Suprapubic skin (tissue), 4 donors: ENCODE measurements at places on chromosomes 4 and X.

DNA sequence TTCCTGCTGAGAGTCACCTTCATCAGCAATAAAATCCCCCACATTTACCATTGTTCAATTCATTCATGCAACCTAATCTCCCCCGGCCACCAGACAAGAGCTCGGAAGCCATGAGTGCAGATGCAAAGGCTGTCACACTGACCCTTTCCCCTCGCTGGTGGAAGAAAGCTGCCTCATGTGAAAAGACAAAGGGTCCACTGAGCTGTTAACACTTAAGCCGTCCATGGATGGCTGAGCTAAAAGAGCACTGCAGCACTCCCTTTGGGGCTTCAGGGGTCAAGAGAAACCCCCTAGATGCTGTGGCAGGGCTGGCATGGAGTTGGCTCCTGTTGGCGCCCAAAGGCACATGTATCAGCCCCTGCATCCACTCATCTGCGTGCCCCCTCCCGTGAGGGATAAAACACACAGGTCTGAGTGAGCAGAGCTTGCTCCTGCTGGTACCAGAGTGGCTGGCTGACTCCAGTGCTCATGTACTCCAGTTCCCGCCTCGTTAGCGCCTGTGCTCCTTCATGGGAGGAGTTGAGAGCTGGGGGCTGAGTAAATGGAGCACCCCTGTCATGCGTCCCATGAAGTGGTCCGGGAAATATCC, 216.5 kb downstream of the PDHA2 start:
- no peak for DNase-seq

DNA sequence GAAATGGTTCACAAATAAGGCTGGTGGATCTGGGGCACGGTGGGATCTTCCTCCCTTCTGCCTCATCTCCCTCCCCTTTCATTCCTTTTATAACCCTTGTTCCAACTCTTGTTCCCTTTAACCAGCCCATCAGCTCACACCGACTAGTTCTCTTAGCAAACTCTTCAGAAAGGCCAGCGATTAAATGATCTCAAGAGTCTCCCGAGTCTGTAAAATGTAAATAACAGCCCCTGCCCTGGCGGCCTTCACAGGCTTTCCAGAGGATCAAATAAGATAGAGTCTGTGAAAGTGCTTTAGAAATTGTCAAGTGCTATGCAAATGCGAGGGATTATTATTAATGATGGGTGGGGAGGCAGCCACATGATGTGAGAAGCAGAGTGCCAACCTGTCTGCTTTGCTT, 27.1 kb downstream of the TSC22D3 start:
- DNase-seq: no peak

DNA sequence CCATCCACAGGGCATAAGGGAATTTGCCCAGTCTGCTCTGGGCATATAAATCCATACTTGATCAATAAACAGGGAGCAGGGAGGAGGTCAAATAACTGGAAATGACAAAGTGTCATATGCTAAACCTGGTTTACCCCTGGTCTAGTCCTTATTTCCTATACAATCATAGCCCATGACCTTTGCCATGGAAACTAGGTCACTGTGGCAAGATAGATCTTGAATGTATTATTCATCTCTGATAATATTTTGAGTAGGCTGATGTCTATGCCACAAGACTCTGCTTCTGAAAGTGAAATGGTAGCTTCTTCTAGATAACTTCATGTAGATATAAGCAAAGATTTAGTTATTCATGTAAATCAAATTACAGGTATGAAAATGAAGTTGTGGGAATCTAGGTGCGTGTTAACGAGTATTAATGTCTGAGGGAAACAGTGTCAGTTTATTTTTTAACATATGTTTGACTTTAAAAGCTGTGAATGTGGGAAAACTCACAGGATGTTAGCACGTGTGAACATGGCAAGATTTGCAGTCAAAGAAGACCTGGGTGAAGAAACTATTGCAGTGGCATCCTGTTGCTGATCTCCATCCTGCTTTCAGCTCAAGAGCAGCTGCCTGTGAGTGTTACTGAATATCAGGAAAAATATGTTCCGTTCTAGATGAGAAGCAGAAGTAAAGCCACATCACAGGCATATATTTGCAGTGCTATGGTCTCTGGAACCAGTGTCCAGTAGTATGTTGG, 81.8 kb upstream of the NDP start:
- DNase-seq: no peak

GRCh38 chr4:145589916-145590702, 29.1 kb upstream of the MMAA start:
- DNase-seq: no peak

GRCh38 chr4:150009533-150009932, 68.7 kb upstream of the DCLK2 start:
- no peak for DNase-seq

GRCh38 chrX:140503714-140504351, 1.0 kb downstream of the SOX3 start:
- DNase-seq: no peak

DNA sequence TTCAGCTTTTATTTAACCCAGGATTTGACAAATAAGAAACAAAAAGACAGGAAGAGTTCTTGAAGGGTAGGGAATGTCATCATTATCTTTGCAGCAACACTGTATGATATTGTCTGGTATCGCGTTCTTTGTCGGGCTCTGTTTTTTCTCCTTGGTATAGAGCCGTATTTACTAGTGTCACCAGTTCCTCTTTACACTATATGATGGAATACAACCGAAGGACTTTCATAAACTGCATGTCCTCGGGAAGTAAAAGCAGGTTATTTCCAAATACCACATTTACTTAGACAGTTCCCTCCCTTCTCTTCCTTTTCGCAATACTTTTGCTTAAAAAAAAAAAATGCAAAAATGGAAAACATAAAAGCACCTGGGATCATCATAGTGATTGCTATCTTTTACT, 96.6 kb upstream of the IL13RA1 start:
- DNase-seq: no peak
